ENCODE measurements at places on chromosomes 11 and 22.

DNA sequence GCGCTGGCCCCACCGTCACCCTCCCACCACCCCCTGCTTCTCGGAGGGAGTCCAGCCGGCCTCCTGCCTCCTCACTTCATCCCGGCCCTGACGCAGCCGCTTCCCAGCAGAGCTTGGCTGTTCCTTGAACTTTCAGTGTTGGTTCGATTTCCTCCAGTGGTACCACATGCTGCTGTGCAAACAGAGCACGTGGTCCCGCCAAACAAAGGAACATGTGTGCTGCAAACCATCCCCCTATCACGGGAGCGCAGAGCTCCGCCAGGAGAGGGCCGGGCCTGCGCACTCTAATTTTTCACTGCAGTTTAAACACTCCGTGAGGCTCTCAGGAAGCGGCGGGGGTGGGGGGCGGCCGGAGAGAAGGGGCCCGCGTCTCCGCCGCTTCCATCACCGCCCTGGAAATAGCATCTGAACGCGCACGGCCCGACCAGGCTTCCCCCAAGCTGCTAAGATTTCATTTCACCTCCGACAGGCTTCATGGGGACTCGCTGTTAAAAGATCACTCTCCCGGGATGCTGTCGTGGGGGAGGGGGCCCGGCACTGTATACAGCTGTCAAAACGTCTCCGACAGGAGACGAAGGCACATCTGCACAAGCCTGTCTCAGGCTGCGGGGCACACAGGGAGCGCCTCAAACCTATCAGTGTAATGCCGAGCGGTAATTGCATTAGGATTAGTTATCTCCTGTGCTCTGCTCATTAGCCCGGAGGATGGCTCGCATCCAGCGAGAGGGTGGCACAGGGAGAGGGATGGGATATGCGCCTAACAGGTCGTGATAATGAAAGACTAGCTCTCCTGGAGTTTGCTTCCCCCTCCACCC is 269.9 kb upstream of the SORL1-AS1 start:
- peak; percentile 42 for DNase-seq

GRCh38 chr11:96655474-96655873 is 265.7 kb downstream of the JRKL start:
- no peak for DNase-seq

DNA sequence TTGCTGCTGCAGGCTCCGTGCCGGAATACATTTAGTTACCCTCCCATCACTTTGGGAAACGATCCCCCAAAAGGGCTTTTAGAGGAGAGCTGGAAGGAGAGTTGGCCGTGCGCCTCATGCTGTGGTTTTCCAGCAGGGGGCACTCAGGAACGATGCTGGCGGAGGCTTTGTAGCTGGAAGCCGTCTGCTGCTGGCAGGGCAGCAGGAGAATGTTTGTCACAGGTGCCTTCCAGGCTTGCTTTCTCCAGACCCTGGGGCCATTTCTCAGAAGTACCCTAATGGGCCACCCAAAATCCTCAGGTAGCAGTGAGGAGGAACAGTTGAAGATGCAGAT is 30.0 kb upstream of the CABP7 start:
- peak; percentile 49 for DNase-seq

DNA sequence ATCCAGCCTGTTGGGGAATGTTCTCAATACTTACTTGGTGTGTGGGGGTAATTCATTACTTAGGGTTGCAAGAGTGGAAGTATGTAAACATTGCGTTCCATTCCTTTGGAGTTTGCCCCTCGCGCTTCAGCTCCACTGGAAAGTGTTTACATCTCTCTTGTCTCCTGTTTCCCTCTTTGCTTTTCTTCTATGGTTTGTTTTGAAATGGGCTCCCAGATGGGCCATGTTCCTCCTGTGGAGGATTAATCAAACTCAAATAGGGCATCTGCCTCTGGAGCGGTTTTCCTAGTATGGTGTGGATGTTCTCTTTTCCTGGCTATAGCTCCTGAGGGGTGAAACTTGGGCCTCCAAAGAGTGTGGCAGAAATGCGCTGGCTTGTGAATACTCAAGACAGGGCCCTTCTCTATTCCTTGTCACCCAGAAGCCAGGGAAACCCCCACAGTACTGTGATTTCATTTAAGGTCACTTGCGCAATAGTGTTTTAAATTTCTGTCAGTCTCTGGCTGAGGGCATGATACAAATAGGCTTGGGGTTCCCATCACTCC is 51.9 kb downstream of the CD44 start:
- no peak for DNase-seq

Measured in prostate gland (tissue), 2 donors.